ENCODE measurements at places on chromosomes 11 and 22.

- DNase-seq, result no peak
Observed at GRCh38 chr11:47259232-47259977, 1.6 kb downstream of the NR1H3 start.

GRCh38 chr11:77418971-77419597, 54.8 kb downstream of the PAK1 start:
- no peak for DNase-seq

DNA sequence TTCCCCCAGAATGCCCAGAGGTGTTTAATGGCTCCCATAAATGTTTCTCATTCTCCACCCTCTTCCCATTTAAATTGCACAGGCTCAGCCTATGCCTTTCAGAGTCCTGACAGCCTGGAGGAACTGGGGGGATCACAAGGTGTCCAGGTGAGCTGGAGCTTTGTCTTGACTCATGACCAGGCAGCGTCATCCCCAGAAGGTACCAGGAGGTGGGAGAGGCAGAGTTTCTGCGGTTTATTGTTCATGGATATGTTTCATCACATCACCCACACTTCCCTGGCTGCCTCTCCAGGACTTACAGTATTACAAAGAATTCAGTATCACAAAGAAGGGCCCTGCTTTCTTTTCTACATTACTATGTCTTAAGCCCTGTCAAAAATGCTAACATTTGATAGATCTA, 103.2 kb upstream of the GALNT18 start:
- DNase-seq, result no peak

GRCh38 chr22:49540913-49541692, 286.6 kb downstream of the BRD1 start:
- DNase-seq, result no peak

- no peak for DNase-seq
Observed at GRCh38 chr11:106523171-106523570, 445.7 kb downstream of the AASDHPPT start.

- no peak for DNase-seq
Observed at GRCh38 chr11:68813773-68814172, 27.9 kb downstream of the CPT1A start.

DNA sequence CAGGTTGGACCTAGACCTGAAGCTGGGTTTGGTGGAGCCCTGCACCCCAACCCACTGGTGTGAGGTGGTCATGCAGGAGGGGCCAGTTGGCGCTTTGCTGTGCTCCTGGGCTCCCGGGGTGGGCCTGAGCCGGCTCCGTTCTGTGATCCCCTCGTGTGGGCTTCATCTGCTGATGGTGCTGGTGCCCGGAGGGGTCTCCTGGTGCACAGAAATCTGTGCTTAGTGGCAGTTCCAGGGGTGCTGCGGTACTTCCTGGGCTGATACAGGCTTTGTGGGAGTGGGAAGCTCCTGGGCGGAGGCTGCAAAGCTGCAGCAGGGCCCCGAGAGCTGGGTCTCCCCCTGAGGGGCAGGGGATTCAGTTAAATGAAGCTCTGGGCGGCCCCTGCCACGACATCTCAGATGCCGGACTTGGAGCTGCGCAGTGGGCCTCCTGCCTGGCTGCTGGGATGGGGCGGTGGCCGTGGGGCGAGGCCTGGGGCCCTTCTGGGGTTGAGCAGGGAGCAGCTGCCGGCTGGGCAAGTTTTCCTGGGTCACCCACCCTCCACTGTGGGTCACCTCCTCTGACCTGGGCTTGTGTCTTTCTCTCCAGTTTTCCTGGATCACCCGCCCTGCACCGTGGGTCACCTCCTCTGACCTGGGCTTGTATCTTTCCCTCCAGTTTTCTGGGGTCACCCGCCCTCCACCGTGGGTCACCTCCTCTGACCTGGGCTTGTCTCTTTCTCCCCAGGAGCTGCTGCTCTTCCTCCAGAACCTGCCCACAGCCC, 410.5 kb downstream of the TBC1D22A start:
- no peak for DNase-seq

All from astrocyte of the cerebellum (primary cell).